Coronary artery (tissue), 2 donors: ENCODE measurements at places on chromosomes 2 and 18.
A peak's percentile ranks its signal among the peaks of the same experiment; 100 is the strongest.

GRCh38 chr2:8489221-8489620, 192.6 kb upstream of the ID2 start:
- no peak for DNase-seq

- DNase-seq = no peak
These were observed 257.7 kb downstream of the TXNL1 start for GRCh38 chr18:56380685-56381084.

- DNase-seq = peak; percentile 71
These were observed 151.4 kb downstream of the TWIST2 start for GRCh38 chr2:238999291-238999741.

GRCh38 chr2:45009303-45009927, at the start of gene SIX2:
Gene SIX2 (minus strand): TSS chr2:45009452. CDS start chr2:45009110, 342 bp downstream.
- DNase-seq = peak; percentile 96

DNA sequence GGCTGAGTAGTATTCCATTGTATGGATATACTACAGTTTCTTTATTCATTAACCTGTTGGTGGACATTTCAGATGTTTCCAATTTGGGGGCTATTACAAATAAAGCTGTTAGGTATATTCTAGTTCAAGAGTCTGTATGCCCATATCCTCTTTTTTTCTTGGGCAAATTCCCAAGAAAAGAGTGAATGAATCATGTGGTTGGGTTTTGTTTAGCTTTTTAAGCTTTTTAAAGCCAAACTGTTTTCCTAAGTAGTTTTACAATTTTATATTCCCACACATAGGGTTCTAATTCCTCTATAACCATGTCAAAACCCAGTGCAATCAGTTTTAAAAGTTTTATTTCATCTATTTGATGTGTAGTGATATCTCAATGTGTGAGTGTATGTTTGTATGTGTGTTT, 44.9 kb upstream of the BAZ2B start:
- no peak for DNase-seq

DNA sequence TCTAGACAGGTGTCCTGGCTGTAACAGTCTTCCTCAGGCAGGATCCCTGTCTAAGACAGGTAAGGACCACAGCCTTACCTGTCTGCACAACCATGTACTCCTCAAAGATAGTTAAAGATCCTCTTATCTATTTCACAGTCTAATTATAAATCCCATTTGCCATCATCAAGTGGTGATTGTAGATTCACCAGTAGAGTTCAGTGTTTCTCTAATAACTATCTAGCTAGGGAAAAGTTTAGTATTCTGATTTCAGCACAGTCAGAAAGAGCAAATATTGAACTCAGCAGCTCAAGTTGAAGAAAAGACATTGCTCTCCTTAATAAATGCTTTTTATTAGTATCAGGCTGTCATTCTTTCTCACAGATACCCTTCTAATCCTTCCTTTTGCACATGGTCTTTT, 1305.5 kb upstream of the NXPH2 start:
- no peak for DNase-seq

- DNase-seq = no peak
These were observed 144.9 kb downstream of the TGIF1 start for GRCh38 chr18:3594760-3595368.

GRCh38 chr2:138771534-138771933, 8.7 kb downstream of the NXPH2 start:
- no peak for DNase-seq

DNA sequence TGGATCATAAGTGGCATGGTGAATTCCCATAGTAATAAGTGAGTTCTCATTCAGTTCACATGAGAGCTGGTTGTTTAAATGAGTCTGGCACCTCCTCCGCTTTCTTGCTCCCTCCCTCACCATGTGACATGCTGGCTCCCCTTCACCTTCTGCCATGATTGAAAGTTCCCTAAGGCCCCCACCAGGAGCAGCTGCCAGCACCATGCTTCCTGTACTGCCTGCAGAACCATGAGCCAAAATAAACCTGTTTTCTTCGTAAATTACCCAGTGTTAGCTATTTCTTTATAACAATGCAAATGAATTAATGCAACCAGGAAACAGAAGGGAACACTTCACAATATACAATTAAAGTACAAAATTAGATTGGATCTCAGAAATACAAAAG, 257.0 kb downstream of the MREG start:
- DNase-seq = no peak
